Lower leg skin (tissue), 4 donors: ENCODE measurements at places on chromosomes 6 and 20. TPM values are rescaled to one million over a fixed set of nuclear protein-coding genes. Genes with fewer than 3 reads are reported as not detected.
A peak's percentile ranks its signal among the peaks of the same experiment; 100 is the strongest.

- DNase-seq, result no peak
Observed at GRCh38 chr6:143402721-143403336, 47.7 kb downstream of the ADAT2 start.

- DNase-seq, result no peak
Observed at GRCh38 chr6:149094156-149094555, 223.4 kb upstream of the TAB2 start.

GRCh38 chr20:33009214-33010132 is 2.0 kb downstream of the BPIFB2 start:
- no peak for DNase-seq

DNA sequence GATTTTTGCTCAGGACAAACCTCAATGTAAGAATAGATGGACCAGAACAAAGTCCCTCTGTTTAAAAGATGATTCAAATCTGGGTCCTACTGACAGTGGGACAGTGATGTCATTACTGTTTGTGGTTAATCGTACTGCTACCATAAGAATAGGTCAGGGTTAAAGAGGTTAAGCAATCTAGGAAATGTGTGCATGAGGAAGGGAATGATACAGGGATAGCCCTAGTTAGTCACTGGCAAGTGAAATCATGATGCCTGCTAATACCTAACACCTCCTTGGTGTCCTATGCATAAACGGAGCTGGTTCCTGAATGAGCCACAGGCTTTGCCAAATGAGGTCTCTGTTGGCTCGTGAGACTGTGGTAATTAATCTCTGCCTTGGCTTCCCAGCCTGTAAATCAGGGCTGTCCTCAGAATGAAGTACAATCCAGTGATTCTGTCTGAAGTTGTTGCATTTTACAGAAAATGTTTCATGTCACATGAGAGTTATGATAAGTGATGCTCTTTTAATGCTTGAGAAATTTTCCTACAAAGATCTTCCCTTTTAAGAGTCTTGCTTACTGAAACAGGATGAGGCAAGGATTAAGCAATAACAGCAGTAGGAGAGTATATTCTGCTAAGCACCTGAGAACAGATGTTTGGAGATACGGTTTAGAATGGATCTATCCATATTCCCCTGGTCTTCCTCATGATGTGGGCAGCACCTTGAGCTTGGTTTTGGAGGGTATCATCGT is 3.8 kb downstream of the MEP1A start:
- DNase-seq, result no peak

The YTHDF1 gene
- 30.3 TPM for total RNA-seq

The LAMA2 gene
- total RNA-seq, result 80.8 TPM

DNA sequence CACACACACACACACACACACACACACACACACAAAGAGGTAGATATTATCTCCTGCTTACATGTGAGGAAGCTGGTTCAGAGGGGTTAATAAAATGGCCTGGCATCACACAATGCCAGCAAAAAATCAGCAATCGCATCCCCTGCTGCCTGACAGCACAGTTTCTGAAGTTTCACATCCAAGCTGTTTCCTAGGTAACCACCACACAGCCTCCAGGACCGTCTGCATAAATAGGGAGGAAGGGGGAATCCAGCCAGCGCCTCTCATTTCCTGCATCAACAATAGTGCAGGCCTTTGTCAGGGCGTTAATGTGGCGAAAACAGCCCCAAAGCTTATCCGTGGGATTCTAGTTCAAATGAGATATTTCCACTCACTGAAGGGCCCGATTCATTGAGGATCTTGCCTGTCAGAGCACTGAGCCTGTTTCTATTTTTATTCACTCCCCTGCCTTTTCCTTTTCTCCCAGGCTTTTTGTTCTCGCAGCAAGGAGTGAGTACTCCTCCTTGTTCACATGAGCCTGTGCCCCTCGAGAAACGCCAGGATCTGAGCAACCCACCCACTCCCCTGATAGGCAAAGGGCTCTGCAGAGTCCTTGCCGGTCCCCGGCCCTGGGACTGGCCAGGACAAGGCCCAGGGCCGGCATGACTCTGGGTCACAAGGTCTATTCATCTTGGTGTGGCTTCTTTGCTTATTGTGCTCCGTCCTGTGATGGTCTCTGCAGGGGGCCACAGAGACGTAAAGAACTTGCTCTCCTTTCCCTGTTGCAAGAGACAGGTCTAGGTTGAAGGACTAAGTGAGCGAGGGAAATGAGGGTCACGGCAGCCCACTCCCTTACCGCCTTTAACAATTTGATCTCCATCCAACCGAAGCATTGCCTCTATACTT is 32.7 kb downstream of the TUBB2B start:
- DNase-seq, result peak; percentile 59

GRCh38 chr20:63942250-63942951 is 13.8 kb downstream of the UCKL1 start:
- no peak for DNase-seq

DNA sequence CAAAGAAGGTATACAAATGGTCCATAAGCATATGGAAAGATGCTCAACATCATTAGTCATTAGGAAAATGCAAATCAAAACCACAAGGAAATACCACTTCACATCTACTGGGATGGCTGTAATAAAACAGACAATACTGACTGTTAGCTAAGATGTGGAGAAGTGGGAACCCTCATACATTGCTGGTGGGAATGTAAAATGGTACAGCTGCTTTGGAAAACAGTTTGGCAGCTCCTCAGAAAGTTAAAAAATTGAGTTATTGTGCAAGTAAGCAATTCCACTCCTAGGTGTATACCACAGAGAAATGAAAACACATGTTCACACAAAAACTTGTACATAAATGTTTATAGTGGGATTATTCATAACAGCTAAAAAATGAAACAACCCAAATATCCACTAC is 173.0 kb upstream of the JAG1 start:
- no peak for DNase-seq

The LPA gene
- total RNA-seq, result not detected

The GGTLC1 gene
- total RNA-seq, result not detected

DNA sequence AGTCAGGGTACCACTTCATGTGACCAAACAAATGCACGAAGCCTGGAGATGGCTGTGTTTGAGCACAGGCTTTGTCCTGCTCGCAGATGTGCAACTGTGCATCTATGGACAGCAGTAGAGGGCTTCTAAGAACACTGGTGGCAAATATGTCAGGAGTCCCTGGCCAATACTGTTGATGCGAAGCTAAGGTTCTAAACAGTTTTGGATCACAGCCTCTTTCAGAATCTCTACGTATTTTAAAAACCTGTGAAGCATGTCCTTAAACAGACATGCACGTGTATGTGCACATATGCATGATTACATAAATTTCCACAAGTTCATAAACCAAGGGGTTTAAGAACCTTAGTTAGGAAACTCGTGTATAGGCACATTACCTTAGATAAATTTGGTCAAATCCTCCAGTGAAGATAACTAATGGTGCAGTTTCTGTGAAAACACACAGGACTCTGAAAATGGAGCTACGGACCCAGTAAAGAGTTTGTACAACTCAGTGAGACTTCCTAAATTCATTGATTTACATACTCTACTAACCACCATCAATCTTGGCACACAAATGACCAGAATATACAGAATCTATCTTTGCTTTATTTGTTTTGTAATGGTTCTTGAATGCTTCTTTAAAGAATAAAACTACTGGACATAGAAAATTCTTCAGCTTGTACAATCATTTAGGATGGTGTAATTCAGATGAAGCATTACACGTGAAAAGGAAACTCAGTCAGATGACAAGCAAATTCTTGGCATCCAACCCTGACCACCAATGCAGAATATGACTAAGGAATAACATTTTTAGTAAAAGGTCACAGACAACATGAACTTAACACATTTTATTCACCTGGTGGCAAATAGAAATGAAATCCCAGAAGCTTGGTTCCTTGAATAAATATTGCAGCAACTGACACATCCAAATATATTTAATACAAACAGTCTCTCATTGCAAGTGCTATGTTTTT is 27.4 kb downstream of the KCNQ5 start:
- no peak for DNase-seq

- DNase-seq, result no peak
Observed at GRCh38 chr20:36175016-36175415, 20.5 kb downstream of the EPB41L1 start.

DNA sequence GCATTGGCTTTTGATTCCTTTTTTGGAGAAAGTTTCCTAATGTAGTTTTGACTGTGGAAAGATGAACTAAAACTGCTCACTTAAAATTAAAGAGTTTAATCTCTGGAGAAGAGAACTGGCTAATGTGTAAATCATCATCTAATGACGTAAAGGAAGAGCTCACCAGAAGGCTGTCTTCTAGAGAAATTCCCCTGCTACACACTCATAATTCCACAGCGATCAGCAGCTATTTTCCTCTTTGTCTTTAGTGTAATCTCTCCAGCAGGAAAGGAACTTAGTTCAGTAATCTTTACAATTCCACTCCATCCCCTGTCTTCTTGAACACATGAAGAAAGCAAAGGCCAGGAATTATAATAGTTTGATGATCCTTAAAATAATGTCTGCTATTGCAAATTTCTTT is 15.8 kb downstream of the SPTLC3 start:
- no peak for DNase-seq

DNA sequence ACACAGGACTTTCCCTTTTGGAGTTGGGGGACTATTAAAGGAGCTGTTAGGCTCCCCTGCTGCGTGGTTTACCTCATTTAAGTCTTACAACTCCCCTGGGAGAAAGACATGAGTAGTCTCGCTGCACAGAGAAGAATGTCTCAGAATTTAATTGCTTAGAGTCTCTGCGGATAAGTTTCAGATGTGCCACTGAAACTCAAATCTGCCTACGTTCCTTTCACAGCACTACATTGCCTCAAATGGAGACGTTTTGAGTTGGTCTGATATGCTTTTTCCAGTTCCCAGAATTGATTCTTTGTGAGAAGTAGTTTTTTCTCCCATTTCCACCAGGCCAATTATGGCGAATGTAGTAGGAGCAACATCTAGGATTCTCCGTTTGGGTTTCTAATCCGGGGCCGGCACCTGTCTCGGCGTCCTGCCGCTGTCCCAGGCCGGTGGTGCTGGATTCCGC is 532 bp upstream of the SLC35F1 start:
- no peak for DNase-seq

DNA sequence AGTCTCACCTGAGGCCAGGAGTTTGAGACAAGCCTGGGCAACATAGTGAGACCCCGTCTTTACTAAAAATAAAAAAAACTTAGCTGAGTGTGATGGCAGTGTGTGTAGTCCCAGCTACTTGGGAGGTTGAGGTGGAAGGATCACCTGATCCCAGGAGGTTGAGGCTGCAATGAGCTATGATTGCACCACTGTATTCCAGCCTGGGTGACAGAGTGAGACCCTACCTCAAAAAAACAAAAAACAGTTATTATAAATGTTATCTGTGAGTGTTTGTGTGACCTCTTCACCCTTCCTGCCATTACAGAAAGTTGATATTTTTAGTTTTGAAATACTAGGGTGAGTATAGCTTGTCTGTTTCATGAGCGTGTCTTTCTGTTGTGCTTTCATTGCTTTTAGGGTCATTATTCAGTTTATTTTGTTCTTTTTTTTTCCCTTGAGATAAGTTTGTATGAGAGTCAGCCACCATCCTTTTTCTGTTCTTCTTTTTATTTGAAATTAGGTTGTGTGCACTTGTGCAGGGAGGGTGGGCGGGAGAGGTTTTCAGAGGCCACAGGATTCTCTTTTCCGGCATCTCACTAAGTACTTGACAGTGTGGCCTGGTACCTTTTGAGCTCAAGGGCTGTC is 26.2 kb downstream of the CDYL start:
- no peak for DNase-seq

The HRH3 gene
- not detected for total RNA-seq

The B3GAT2 gene
- total RNA-seq, result not detected

GRCh38 chr6:156828280-156828703 is 51.1 kb downstream of the ARID1B start:
- no peak for DNase-seq
